ENCODE measurements at places on chromosomes 11 and 22.

- no peak for DNase-seq
Observed at GRCh38 chr11:12482839-12483238, 105.5 kb downstream of the PARVA start.

- no peak for DNase-seq
Observed at GRCh38 chr11:7537265-7537664, 23.5 kb downstream of the PPFIBP2 start.

DNA sequence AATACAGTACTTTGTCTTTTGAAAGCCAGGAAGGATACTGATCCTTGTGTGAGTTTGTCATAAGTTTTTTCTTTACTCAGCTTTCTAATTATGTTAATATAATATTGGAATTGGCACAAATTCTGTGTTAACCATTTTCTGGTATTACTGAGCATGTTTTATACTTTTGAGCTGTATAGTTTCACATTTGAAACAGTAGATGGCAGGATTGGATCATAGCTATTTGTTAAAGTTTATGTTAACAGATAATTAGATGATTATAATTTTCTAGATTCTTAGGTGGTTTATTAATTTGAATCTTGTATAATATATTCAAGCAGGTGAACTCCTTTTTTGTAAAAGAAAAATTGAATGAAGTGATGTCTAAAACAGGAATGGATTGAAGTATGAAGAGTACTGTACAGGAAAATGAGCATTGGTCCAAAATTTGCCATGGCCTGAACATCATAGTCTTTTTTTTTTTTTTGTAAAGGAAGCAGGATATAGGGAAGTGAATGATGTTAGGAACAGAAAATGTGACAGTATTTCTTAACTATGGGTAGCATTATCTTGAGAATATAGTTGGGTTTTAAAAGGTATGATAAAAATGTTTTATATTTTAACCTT lies 102.0 kb downstream of the CYP2R1 start:
- DNase-seq, result no peak

DNA sequence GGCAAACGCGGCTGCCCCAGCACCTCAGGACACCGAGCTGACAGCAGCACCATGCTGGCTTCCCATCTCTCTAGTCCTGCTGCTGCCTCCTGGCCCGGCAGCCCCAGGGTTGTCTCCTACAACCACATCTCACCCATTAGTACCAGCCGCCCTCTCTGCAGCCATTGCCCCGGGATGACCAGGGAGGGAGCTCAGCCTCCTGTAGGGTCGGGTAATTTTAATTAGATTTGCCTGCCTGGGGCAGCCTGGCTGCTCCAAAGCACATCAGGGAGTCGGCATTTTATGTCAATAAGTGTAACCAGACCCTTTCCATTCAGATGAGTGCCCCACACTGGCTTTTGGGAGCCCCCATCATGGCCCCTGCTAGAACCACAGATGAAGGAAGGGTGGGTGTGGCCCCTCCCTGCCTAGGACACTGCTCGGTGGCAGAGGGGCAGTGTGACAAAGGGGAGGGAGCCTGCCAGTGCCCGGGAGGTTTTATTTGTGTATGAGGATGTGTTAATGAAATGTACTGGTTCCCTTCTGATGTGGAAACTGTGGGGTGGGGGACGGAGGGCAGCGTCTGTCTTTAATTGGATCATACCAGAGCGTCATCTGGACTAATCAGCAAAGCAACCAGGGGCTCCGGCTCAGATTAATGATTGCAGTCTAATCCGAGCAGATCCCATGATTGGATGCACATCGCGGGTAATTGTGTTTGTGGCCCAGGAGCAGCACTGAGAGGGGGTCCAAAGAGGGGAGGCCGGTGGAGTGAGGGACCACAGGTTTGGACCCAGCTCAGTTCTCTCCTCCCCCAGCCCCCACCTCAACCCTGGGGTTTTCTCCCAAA lies 125.3 kb downstream of the FEZ1 start:
- DNase-seq, result no peak

- DNase-seq, result no peak
Observed at GRCh38 chr11:68106165-68106940, 14.8 kb downstream of the CHKA start.

DNA sequence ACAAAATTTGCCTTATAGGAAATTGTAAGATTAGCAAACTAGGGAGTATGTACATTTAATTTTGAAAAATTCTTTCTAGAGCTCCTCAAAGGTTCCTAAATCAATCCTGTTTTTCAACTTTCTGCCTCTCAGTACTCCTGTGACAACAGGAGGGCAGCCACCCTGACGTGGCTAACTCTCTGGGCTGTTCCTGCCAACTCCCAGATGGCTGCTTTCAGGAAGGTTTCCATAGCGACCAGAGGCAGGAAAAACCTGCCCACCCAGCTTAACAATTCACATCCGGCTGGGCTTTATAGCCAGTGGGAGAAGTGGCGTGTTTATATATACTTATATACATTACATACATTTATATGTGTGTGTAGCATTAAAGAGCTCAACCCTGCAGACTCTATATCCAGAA lies 26.5 kb downstream of the SGSM3 start:
- no peak for DNase-seq

DNA sequence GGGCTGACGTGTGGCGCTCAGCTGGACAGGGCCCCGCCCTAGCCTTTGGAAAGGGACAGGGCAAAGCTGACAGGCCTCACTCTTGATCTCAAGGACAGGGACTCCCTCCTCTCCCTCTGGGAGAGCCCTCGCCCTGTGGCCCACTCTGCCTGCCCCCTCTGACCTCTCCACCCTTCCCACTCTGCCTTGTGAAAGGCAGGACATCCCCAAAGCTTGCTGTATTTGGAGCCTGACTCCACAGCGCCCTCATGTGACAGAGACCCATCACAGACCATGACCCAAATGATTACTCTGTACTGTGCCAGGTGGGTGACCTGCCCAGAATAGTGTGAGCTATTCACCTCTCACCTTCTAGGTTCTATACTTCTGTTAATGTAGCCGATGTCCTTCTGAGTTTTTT lies 18.8 kb downstream of the P2RY2 start:
- DNase-seq, result no peak

- no peak for DNase-seq
Observed at GRCh38 chr11:94297985-94298576, 6.3 kb upstream of the IZUMO1R start.

- no peak for DNase-seq
Observed at GRCh38 chr11:746289-747157, 741 bp upstream of the TALDO1 start.

DNA sequence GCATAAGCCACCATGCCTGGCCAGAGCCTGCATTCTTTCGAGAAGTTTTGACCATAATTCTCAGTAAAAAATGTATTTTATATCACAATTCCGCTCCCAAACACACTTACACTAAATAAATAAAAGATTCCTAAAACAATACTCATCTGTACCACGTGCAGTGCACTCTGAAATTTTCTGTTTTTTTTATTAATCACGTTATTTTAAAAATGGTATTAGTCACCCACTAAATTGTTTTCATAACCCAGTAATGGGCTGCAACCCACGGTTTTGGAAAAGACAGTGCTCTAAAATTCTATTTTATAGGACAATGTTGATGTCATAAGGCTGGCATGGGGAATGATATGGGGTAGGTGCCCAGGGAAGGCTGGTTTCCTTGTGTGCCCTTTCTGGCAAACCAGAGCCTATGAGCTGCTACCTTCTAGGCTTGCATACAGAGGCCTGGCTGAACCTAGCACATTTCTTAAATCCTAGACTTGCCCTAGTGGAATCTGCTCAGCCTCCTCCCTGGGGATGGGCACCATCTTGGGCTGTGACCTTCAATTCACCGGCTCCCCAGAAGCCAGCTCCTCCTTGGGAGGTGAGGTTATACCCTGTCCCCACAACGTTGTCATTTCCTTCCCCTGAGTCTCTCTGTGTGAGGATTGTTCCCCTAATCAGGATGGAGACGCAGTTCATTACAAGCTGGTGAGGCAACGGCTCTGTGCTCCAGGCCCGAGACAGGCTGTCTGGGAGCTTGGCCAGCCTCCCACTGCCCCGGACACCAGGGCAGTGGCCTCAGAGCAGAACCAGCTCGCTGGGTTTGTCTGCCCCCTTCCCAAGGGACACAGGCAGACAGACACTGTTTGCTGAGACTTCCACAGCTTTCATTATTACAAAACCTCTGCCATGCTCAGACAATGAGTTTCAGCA lies 116.5 kb upstream of the NAV2 start:
- DNase-seq, result no peak

- no peak for DNase-seq
Observed at GRCh38 chr11:123373754-123374621, 56.1 kb upstream of the GRAMD1B start.

GRCh38 chr22:40583053-40583741 lies 53.3 kb downstream of the MRTFA start:
- DNase-seq, result no peak

DNA sequence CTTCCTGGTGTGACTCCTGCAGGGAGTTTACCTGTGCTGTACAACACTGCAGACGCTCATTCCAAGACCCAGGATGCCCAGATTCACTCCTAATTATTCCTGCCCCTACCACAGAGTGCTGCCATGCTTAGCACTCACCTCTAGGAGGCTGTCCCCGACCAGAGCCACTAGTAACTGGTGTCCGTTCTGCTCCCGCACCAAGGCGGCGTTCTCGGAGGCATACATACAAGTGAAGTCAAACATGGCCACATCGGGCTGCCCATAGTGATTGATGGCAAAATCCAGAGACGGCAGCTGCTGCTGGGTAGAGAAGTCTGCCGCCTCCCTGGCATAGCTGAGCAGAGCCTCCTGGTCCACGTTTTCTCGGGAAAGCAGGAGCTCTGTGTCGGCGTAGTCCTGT lies 122.3 kb upstream of the BID start:
- no peak for DNase-seq

DNA sequence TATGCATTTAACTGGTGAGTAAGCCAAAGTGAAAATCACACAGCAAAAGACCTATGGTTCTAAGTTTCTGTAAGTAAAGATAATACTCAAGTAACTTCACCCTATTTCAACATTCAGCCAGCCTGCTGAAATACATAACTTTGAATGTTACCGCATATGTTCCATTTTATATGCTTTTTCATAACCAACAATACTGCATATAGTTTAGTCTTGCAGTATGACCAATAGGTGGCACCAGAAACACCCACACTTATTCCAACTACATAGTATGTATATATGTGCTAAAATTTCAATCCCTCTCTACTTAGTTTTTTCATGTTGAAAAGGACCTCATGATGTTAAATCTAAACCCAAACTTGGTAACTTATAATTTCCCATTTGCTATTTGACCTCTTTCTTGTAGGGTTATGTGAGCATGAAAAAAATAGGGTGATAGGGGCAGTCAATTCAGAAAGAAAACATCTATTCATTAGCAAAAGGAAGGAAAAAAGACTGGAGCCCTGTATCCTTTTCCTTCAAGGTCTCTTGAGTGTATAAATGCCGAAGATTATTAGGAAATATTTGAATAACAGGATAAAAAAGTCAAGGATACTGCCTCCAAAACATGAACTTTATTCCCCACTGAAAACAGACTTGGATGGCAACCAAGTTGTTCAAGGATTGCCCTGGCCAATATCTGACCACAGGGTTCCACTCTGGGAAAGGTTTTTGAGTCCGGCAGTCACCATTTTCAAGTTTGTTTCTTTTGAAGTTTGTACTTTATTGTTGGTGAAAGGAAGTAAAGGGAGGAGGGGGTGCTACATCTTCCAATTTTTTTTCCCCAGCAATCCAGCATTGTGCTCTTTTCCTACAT lies 23.8 kb upstream of the FZD4 start:
- DNase-seq, result no peak

GRCh38 chr11:77542296-77542695 lies 47.5 kb upstream of the AQP11 start:
- no peak for DNase-seq

DNA sequence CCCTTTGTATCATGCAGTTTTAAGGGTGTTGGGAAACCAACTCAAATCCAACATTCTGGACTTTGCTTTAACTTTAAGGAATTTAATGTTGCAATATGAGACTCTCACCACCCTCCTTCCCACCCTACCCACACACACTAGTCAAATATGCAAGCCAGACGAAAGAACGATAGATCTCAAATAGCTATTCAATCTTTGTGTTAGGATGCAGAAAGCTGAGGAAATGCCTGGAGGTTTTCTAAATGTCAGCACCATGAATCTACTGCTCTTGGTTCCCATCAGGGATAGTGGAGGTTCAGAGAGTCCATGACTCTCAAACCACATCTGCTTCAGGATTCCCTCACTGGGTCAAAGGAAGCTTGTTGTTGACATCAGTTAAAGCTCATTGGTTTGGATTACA lies 33.7 kb downstream of the EXPH5 start:
- no peak for DNase-seq

DNA sequence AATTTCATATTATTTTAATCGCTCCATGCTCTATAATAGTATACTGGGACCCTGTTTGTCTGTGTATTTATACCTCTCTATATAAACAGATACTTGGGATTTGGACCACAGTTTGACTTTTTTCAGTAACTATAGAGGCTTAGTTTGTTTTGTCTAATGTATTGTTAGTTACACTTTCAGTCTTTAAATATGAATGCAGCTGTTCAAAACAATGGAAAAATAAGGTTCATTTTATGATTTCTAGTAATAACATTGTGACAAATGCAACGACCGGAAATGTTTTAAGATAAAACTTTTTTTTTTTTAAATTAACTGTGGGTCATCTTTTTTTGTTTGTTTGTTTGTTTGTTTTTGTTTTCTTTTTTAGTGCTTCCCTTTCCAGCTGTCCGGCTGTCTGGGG lies 133.5 kb downstream of the ARHGAP42 start:
- no peak for DNase-seq

GRCh38 chr11:128909438-128910125 lies 18.4 kb downstream of the KCNJ5 start:
- no peak for DNase-seq

- DNase-seq, result no peak
Observed at GRCh38 chr22:20864186-20864908, 5.5 kb downstream of the SNAP29 start.

DNA sequence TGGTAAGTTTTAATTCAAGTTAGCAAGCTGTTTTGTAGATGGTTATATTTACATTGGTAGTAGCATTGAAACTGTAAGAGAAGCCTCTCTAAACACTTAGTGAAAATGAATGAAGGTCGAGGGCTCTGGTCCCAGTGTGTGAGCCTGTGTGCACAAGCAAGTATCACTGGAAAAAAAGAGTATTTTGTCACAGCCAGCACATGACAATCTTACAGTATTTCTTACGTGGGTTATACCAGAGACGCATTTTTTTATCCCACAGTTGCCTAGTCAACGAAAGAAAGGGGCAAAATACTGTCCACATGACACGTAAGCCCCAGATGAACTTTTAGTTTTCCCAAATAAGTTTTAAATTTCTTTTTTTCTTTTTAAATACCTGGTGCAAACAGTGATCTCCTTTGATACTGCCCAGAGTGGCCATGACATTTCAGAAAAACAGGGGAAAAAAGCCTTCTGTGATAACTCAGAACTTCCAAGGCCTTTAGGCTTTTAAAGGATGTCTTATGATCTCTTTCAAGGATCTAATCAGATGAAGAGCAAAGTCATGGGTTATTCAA lies 23.5 kb downstream of the RAB38 start:
- no peak for DNase-seq

GRCh38 chr22:48926643-48927042 lies 901.0 kb downstream of the BRD1 start:
- DNase-seq, result no peak

DNA sequence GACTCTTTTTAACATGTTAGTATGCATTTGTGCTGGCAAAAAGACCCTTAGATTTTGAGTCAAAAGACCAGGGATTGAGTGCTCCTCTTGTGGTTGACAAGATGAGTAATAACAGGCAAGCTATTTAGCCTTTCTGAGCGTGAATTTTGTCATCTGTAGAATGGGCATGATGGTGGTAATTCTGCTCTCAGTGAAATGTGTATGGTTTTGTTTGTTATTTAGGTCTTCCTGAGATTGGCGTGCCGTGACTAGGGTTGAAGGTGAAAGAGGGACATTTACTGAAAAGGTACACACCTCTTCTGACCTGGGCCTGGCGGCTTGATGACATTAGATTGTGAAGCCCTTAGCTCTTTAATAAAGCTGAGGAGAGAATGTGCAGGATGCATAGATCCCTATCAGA lies 8.4 kb upstream of the CEP295 start:
- DNase-seq, result no peak

Measured in stimulated activated CD8-positive, alpha-beta memory T cell treated with anti-CD3 and anti-CD28 coated beads, Interleukin-7, amount 100 ng/mL, for 4 hours (primary cell).